ENCODE measurements at places on chromosomes 2 and 18.

- no peak for DNase-seq
These were observed 146.6 kb downstream of the PIEZO2 start for GRCh38 chr18:11002796-11003195.

GRCh38 chr2:192377173-192377572 is 182.4 kb upstream of the TMEFF2 start:
- no peak for DNase-seq

DNA sequence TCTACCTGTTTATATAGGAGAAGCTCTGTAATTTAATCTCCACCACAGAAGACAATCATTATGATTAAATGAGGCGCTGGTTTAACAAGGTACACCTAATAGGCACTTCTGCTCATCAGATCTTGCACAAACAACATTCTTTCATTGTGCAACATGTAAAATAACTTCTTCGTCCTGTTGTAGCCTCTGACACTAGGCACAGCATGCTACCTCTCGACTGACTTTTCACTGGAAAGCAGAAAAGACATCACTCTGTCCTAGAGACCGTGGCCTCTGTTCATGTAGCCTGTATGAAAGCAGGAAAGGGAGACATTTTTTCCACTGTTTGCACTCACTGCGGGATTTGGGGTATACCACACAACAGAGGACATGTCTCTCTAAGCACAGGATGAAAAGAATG is 316.5 kb downstream of the IRS1 start:
- no peak for DNase-seq

DNA sequence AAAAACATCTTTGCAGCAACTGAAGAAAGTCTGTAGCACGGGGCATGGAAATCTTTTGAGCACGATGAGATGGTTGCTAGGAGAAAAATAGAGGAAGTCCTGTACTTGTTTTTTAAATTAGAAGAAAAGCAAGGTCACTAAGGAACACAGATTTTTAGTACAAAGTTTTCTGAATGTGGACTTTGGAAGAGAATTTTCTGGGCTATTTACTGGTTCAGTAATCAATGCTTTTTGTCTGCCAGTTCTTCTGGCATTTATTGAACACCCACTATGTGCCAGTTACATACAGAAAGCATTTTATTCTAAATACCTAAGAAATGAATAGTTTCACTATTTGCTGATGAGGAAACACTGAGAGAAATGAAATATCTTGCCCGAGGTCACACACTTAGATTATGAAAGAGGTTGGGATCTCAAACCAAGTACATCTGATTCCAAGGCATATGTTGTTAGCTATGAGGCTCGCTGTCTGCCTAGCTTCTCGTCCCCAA is 15.6 kb upstream of the MAP3K20 start:
- DNase-seq = no peak

DNA sequence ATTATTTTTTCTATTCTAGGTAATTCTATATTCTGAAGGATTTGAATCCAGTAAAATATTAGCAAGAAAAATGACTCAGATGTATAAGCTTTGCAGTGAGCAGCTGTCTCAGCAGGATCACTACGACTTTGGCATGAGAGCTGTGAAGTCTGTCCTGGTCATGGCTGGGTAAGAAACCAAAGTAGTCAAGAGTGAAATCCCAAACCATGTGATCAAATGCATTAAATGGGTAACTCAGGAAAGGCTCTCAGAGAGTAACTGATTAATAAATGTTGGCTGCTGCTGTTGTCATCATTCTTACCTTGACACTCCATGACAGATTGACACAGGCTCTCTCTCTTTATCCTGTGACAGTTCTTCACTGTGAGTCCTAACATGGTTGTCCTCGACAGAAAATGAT is 124.1 kb downstream of the DNAH6 start:
- DNase-seq = no peak

All from D721Med (cell line).